ENCODE measurements at places on chromosomes 16 and 17.
A peak's percentile ranks its signal among the peaks of the same experiment; 100 is the strongest.

GRCh38 chr16:8026450-8026849 is 563.9 kb downstream of the TMEM114 start:
- H3K4me3 ChIP-seq: no peak overlapping the region
- no peak overlapping the region for H3K27ac ChIP-seq
- DNase-seq: no peak
- H3K36me3 ChIP-seq: no peaks in the 10 kb centered on the region
- no peaks in the 10 kb centered on the region for H3K4me1 ChIP-seq
- H3K27me3 ChIP-seq: no peaks in the 10 kb centered on the region

GRCh38 chr16:2155977-2156848 is 631 bp downstream of the TRAF7 start:
- H3K36me3 ChIP-seq: no peaks in the 10 kb centered on the region
- peak; percentile 59 for DNase-seq
- peak overlapping the region; percentile 63 for H3K27ac ChIP-seq
- H3K4me1 ChIP-seq: peaks cover 29% of the 10 kb centered on the region
- H3K4me3 ChIP-seq: peak overlapping the region; percentile 91

- peaks cover 6% of the 10 kb centered on the region for H3K4me1 ChIP-seq
- H3K27me3 ChIP-seq: peaks cover 100% of the 10 kb centered on the region
- no peak overlapping the region for H3K4me3 ChIP-seq
- no peak for DNase-seq
- no peaks in the 10 kb centered on the region for H3K36me3 ChIP-seq
- H3K27ac ChIP-seq: no peak overlapping the region
These were observed 1.7 kb upstream of the HOXB9 start for GRCh38 chr17:48627623-48628521.

DNA sequence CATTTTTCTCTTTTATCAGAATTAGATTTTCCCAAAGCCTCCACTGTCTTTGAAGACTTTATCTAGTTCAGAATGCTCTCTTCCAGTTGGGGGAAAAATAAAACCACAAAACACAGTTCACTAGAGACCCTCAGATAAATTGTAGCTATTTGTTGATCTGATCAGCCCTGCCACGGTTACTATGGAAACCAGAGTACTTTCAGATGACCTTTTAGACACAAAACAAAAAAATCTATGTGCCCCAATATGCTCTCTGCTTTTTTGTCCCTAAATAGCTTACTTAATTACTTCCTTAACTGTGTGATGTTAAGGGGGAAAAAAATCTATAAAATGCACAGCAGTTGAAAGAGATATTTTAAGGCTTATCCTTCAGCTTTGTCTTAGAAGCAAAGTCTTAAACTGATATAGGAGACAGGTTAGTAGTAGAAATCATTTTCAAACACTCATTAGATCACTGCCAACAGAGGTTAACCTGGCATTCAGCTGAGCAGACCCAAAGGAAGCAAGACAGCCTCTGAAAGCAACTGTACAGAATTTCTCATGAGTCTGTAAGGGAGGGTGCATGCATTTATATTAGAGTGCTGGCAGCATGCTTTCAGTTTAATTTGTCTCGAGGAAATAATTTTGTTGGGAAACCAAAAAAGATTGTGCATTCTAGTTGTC is 129.9 kb upstream of the CACNG5 start:
- H3K4me1 ChIP-seq: peaks cover 19% of the 10 kb centered on the region
- H3K27ac ChIP-seq: no peak overlapping the region
- no peak for DNase-seq
- H3K27me3 ChIP-seq: no peaks in the 10 kb centered on the region

DNA sequence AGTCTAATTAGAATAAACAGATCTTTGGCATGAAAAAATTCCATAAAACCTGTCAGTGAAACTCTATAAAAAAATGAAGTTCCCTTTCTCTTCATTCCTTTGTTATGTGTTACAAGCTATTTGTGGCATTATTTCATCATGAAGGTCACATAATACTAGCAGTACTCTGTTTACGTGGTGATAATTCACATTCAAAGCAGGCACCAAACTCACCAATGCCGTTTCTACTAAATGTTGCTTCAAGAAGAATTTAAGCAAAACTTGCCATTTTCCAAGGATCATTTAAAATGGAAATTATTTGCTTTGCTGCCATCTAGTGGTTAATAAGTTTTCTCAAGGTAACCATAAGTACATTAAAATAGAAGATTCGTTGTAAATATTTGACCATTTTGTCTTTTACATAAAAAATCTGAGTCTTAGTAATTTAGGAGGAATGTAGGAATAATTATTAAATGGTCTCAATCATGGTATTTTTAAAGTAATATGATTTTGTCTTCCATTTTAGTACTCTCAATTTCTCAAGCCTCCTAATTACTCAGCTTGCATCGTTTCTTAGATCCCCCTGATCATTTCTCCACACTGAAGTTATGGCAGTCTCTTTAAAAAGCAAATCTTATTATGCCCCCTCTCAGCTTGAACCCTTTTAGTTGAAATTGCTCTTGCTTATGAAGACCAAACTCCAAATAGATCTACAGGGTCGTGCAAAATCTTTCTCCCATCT is 80.8 kb downstream of the OMG start:
- DNase-seq: peak; percentile 79
- H3K27me3 ChIP-seq: no peaks in the 10 kb centered on the region
- H3K27ac ChIP-seq: no peak overlapping the region
- H3K36me3 ChIP-seq: peaks cover 15% of the 10 kb centered on the region
- no peaks in the 10 kb centered on the region for H3K4me1 ChIP-seq

- peak; percentile 32 for DNase-seq
- H3K36me3 ChIP-seq: peaks cover 12% of the 10 kb centered on the region
- no peaks in the 10 kb centered on the region for H3K27me3 ChIP-seq
- H3K27ac ChIP-seq: peak overlapping the region; percentile 100
- peak overlapping the region; percentile 41 for H3K4me3 ChIP-seq
These were observed 567 bp downstream of the UBB start for GRCh38 chr17:16381496-16381820.

- H3K27ac ChIP-seq: no peak overlapping the region
- H3K27me3 ChIP-seq: peaks cover 17% of the 10 kb centered on the region
- H3K36me3 ChIP-seq: no peaks in the 10 kb centered on the region
- H3K4me1 ChIP-seq: no peaks in the 10 kb centered on the region
- DNase-seq: no peak
- no peak overlapping the region for H3K4me3 ChIP-seq
These were observed 32.7 kb upstream of the CRHR1 start for GRCh38 chr17:45751466-45751865.

DNA sequence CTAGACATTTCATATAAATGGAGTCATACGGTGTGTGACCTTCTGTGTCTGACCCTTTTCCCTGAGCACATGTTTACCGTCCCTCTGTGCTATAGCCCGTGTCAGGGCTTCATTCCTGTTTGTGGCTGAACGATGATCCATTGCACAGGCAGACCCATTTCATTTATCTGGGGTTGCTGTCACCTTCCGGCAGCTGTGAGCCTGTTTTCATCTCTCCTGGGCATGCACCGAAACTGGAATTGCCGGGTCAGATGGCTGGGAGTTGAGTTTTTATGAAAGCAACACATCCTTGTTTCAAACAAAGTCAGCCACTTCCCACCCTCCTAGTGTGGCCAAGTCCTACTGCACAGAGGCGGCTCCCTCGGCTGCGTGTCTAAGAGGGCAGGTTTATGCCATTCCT is 25.5 kb downstream of the BAIAP2 start:
- H3K27me3 ChIP-seq: no peaks in the 10 kb centered on the region
- DNase-seq: no peak
- peaks cover 15% of the 10 kb centered on the region for H3K4me1 ChIP-seq
- no peak overlapping the region for H3K4me3 ChIP-seq
- no peak overlapping the region for H3K27ac ChIP-seq
- no peaks in the 10 kb centered on the region for H3K36me3 ChIP-seq

DNA sequence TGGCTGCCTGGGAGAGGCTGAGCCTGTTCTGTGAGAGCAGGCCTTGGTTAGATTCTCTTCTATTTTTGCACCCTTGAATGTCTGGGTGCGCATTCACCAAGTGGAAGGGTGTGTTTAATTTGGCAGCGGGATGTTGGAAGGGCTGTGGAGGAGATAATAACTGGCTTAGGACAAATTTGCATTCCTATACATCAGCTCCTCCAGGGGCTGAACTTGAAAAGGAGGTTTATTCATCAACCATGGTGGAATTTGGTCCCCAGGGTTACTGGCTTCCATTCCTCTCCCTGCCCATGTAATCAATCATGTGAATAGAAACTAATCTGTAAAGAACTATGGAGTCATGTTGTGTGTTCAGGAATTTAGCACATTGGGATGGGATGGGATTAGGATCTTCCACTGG is 100.2 kb upstream of the FOXF1 start:
- H3K27me3 ChIP-seq: no peaks in the 10 kb centered on the region
- DNase-seq: no peak
- H3K27ac ChIP-seq: no peak overlapping the region
- no peak overlapping the region for H3K4me3 ChIP-seq

- H3K4me3 ChIP-seq: no peak overlapping the region
- no peaks in the 10 kb centered on the region for H3K36me3 ChIP-seq
- peak; percentile 6 for DNase-seq
- no peak overlapping the region for H3K27ac ChIP-seq
These were observed 135.1 kb downstream of the CDH13 start for GRCh38 chr16:82761858-82762257.

GRCh38 chr17:40106760-40107521 is 6.6 kb upstream of the NR1D1 start:
- DNase-seq: no peak
- no peak overlapping the region for H3K27ac ChIP-seq
- H3K4me1 ChIP-seq: peaks cover 53% of the 10 kb centered on the region
- no peaks in the 10 kb centered on the region for H3K27me3 ChIP-seq

GRCh38 chr17:228951-229708 is 47.7 kb upstream of the DOC2B start:
- peak; percentile 35 for DNase-seq
- H3K4me1 ChIP-seq: no peaks in the 10 kb centered on the region
- no peak overlapping the region for H3K4me3 ChIP-seq
- H3K27ac ChIP-seq: no peak overlapping the region
- no peaks in the 10 kb centered on the region for H3K27me3 ChIP-seq
- H3K36me3 ChIP-seq: no peaks in the 10 kb centered on the region

GRCh38 chr17:55067697-55068439 is 99.3 kb downstream of the STXBP4 start:
- DNase-seq: peak; percentile 26
- H3K4me1 ChIP-seq: no peaks in the 10 kb centered on the region
- no peaks in the 10 kb centered on the region for H3K27me3 ChIP-seq
- H3K36me3 ChIP-seq: no peaks in the 10 kb centered on the region
- no peak overlapping the region for H3K27ac ChIP-seq

DNA sequence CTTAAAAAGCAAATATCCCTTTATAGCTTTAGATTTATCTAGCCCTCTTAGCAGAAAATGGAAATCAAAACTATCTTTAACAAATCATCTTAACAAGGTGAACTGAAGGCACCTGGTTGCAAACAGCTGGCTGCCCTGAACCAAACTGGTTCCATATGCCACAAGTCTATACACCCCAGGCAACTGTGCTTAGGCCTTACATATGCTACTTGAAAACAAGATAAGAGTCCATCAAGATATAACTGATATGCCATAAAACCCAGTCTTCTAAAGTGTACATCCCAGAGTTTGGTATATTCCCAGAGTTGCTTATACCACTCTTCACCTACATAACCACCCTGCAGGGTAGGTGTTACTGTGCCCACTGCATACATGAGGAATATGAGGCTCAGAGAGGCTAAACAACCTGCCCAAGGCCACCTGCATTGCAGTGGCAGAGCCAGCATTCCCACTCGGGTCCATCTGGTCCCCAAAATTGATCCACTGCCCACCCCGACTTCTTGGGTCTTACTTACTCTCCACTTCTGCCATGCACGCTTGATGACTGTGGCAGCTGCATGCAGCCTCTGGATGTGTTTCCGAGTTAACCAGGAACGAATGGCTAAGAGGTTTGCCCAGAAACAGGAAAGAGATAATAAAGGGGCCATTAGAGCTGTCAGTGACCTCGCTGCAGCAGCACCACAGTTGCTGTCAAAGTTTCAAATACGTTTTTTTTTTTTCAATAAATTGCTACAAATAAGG is 12.2 kb downstream of the ZNHIT3 start:
- no peaks in the 10 kb centered on the region for H3K27me3 ChIP-seq
- no peak overlapping the region for H3K4me3 ChIP-seq
- H3K36me3 ChIP-seq: peaks cover 38% of the 10 kb centered on the region
- peak overlapping the region; percentile 70 for H3K27ac ChIP-seq

- H3K4me1 ChIP-seq: no peaks in the 10 kb centered on the region
- H3K27me3 ChIP-seq: no peaks in the 10 kb centered on the region
- H3K4me3 ChIP-seq: peak overlapping the region; percentile 56
- peak; percentile 75 for DNase-seq
These were observed 604 bp downstream of the PRR14 start for GRCh38 chr16:30651124-30652004.

GRCh38 chr17:6356562-6356961 is 78.4 kb downstream of the AIPL1 start:
- no peak for DNase-seq
- H3K4me3 ChIP-seq: no peak overlapping the region
- H3K36me3 ChIP-seq: no peaks in the 10 kb centered on the region
- H3K27ac ChIP-seq: no peak overlapping the region
- peaks cover 7% of the 10 kb centered on the region for H3K27me3 ChIP-seq

DNA sequence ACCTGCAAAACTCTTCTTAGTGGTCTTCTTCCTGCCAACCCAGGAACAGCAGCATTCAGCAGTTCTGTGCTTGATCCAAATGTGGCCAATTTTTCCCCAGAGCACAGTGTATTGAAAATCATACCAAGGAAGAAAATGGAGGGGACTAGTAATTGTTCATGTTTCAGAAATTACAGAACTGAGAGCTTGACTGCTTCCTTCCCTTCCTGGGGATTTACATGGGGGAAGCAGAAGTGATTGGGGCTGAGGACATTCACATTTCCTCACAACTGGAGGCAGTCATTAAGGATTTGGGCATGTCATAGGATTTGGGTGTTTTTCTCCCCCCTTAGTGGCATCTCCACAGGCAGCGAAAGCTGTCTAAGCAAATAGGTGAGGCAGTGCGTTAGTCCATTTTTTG is 19.7 kb downstream of the CIITA start:
- no peak overlapping the region for H3K27ac ChIP-seq
- no peaks in the 10 kb centered on the region for H3K36me3 ChIP-seq
- no peaks in the 10 kb centered on the region for H3K27me3 ChIP-seq
- no peak for DNase-seq

DNA sequence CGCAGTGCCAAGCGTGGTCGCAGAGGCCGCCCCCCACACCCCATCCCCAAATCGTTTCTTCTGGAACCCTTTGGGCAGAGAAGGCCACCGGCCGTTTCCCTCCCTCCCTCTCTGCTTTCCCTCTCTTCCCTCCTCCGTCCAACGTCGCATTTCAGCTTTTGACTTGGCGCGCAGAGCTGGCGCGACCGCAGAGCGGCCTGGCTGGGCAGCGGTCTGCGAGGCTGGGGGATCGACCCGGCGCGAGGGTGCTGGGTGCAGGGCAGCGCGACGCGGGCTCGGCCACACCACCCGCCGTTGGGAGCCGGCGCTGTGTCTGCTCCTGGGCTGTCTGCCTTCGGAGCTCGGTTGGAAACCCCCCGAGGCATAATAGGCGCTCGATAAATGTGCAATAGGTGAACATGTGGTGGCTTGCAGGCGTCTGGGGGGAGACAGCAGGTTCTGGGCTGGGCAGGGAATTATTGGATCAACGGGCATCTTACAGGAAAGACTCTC is 2.8 kb upstream of the NTN3 start:
- H3K4me3 ChIP-seq: peak overlapping the region; percentile 38
- H3K36me3 ChIP-seq: no peaks in the 10 kb centered on the region
- no peak overlapping the region for H3K27ac ChIP-seq
- H3K27me3 ChIP-seq: no peaks in the 10 kb centered on the region
- peaks cover 34% of the 10 kb centered on the region for H3K4me1 ChIP-seq
- peak; percentile 54 for DNase-seq

GRCh38 chr17:6071528-6072065 is 1.4 kb downstream of the WSCD1 start:
- H3K27ac ChIP-seq: no peak overlapping the region
- no peaks in the 10 kb centered on the region for H3K4me1 ChIP-seq
- H3K27me3 ChIP-seq: peaks cover 53% of the 10 kb centered on the region
- peak overlapping the region; percentile 92 for H3K4me3 ChIP-seq

GRCh38 chr16:11005611-11005975 is 61.2 kb downstream of the CLEC16A start:
- peaks cover 10% of the 10 kb centered on the region for H3K4me1 ChIP-seq
- H3K27me3 ChIP-seq: no peaks in the 10 kb centered on the region
- no peak overlapping the region for H3K27ac ChIP-seq
- H3K36me3 ChIP-seq: no peaks in the 10 kb centered on the region

Measured in cardiac muscle cell (in vitro differentiated cells and primary cell).